Activated naive CD4-positive, alpha-beta T cell treated with anti-CD3 and anti-CD28 coated beads, Interleukin-2, amount 50 U/mL, for 16 hours (primary cell): ENCODE measurements at places on chromosomes 12 and 14.

- no peak for DNase-seq
These were observed 9.1 kb upstream of the NR1H4 start for GRCh38 chr12:100464529-100464928.

- DNase-seq = no peak
These were observed 28.6 kb downstream of the PACS2 start for GRCh38 chr14:105343194-105343593.

GRCh38 chr14:60188115-60188514 lies 22.9 kb upstream of the DHRS7 start:
- DNase-seq = no peak

- DNase-seq = no peak
These were observed 591.5 kb downstream of the TRHDE start for GRCh38 chr12:72863671-72864070.

- no peak for DNase-seq
These were observed 6.1 kb upstream of the NUAK1 start for GRCh38 chr12:106144847-106145246.

DNA sequence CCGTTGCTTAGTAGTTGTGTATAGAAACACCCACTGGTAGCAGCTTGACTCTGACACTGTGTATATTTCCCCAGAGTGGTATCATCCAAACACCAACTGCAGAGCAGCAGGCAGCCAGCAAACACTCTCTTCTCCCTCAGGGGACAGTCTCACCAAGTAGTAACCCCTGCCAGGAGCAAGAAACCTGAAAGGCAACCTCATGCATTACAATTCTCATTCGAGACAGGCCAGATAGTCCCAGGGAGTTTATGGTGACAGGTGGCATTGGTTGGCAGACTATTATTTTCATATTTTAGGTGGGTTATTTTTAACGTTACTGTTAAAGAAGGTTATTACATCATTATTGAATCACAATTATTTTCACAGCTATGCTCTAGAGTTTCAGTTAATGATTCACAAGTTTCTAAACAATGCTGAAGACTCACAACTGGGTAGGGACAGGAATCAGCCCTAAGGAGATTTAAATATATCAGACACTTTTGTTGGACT lies 222.8 kb downstream of the EGLN3 start:
- DNase-seq = no peak

DNA sequence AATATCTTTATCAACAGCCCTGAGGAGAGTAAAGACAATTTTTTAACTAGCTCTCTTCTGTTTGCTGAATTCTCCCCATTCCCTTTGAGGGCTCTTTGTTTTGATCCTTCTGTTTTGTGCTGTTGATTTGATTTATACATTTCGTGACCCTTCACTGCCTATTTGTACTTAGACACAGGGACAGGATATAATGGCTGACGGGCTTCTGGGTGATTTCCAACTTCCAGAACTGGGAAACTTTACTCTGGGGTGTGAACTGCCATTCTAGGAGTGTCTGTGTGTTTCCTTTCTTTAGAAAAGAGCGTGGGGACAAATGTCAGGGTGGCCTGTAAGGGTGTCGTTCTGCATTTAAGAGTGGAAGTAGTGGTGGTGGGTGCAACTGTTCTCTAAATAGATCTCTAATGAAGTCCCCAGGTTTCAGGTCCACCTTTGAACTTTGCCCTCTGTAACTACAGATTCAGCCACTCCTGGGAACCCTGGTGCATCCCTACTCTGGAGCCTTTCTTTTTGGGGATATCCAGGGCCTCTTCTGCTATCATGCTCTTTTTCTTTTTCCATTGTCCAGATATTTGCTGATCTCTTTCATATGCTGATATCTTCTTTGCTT lies 22.3 kb upstream of the SSPN start:
- DNase-seq = no peak

- DNase-seq = no peak
These were observed 331.8 kb downstream of the ZFP36L1 start for GRCh38 chr14:68461086-68461485.

DNA sequence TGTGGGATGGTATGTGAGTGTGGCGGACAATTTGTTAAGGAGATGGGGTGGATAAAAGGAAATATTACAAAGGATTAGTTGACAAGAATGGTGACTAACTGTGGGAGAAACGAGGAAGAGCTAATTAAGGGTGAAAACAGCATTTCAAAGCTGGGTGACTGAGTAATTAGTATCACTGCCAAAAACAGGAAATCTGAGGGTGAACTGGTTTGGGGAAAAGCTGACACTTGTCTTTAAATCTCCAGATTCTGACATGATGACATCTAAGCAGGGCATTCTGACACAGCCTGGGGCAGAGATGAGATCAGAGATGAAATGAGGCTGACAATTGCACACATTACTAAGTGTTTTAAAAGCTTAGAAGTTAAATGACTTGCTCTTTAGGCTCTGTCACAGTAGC lies 42.4 kb upstream of the CCDC175 start:
- no peak for DNase-seq

GRCh38 chr12:86148071-86148470 lies 108.1 kb downstream of the MGAT4C start:
- DNase-seq = no peak

- DNase-seq = no peak
These were observed 8.2 kb upstream of the MIS18BP1 start for GRCh38 chr14:45261209-45261608.

- DNase-seq = no peak
These were observed 775.7 kb downstream of the SLC6A15 start for GRCh38 chr12:84136862-84137367.

GRCh38 chr14:98890556-98891340 lies 381.2 kb downstream of the BCL11B start:
- no peak for DNase-seq

DNA sequence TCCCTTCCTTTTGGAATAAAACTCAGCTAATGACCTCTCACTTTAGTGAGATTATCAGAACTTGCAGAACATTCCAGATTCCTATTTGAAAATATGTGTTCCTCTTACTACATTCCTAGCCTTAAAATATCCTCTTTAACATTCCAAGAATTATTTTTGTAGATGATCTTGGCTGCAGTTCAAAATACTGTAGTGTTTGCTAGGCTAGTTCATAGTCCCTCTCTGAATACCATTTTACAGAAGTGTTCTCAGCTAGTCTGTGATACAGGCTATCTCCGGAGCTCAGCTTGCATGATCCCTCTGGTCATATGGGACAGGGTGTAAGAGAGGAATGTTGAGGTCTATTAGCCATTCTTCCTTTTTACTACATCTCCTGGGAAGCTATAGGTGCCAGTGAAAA lies 17.6 kb upstream of the GPR33 start:
- DNase-seq = no peak

DNA sequence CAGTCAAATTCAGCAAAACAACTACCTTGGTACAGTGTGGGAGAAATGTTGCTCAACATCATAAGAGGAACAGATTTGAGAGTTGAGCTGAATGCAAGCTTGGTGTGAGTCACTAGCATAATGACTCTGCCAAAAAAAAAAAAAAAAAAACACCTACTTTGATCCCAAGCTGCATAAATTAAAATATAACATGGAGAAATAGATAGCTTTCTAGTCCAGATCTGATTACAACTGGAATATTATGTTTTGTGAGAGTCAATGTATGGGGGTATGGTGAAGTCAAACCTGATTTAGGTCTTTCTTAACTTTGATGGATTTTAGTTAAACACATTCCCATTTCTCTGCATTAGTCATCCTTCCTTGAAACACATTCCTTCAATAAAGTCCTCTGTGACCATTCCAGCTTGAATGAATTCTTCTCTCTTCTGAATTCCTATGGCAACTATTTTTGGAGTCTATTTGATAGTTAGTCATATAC lies 188.1 kb downstream of the SLC5A8 start:
- DNase-seq = no peak

DNA sequence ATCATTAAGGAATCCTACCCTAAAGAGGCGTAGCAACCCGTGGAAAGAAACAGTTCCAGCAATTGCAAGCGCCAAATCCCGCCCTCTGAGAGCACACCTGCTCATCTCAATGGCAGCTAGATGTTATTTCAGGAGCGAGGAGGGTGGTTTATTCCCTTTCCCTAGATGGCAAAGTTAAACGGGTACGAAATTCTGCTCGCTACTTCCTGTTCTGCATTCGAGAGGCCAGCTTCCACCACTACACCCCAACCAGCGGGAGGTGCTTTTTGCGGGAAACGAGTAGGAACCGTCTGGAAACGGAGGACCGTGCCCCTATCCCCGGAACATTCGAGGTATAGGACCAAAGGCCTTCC lies 536 bp downstream of the VPS29 start:
- DNase-seq = no peak

- DNase-seq = no peak
These were observed 44.6 kb upstream of the GCH1 start for GRCh38 chr14:54947230-54947629.

DNA sequence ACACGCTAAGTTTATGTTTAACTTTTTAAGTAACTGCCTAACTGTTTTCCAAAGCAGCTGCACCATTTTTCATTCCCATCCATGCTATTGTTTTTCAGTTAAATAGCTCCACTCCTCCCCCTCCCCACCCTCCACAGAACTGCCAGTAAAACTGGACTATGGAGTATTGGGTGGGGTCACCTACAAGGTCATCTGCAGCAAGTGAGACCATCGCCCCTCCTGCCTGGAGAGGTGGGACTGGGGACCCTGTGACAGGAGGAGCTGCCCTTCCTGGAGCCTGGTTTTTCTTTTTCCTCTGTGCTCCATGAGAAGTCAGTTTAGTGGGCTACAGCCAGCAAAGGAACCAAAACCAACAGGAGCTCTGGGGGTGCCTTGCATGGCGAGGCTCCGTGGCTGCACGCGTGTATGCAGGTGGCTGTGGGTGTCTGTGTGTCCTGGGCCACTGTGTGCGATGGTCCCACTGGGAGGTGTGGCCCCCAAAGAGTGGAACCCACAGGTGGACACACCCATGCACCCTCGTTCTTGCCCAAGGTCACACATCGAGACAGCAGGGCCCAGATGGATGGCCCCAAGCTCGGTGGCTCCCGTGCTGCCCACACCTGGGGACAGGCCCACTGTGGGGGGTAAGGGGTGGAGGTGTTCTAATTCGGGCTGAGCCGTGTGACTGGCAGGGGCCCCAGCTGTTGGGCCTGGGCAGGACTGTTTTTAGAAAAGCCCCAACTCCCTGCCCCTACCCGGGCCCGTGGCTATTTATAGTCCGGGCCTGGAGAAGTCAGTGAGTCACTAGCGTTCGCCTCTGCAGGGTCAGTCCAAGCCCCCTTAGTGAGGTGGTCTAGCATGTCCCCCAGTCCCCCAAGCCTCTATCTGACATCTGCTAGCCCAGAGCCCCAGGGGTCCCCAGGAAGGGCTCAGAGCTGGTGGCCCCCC lies 2.3 kb upstream of the ADSS1 start:
- DNase-seq = no peak

DNA sequence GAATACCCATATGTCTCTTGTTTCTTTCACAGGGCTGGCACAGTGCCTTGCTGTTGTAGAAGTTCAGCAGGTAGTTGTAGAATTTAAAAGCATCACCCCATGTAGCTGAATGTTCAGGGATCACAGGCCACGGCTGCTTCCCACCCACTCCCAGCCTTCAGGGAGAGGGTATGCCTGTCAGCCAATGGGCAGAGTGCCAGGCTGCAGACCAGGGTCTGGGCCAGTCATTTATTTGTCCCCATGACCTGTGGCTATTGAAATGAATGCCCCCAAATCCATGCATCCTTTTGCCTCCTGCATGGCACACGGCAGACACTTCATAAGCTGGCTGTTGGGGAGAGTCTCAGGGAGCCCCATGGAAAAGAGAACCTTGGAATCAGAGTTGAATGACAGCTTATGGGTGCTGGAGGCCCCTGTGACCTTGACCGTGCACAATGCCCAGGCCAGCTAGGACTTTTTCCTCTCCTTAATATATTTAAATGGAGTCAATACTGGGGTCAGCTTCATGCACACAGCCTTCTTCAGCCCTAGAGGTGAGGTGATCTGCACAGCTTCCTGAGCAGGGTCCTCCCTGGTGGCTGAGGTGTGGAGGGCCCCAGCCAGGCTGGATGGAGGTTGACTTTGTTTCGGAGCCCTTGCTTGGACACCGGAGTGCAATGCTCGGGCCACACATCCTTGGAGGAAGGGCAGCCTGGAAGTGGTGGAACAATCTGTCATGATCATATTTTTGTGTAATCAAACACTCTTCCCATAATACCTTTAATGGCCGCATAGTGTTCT lies 45.3 kb downstream of the PRMT8 start:
- no peak for DNase-seq

GRCh38 chr12:120359128-120359527 lies 9.8 kb downstream of the MSI1 start:
- no peak for DNase-seq

DNA sequence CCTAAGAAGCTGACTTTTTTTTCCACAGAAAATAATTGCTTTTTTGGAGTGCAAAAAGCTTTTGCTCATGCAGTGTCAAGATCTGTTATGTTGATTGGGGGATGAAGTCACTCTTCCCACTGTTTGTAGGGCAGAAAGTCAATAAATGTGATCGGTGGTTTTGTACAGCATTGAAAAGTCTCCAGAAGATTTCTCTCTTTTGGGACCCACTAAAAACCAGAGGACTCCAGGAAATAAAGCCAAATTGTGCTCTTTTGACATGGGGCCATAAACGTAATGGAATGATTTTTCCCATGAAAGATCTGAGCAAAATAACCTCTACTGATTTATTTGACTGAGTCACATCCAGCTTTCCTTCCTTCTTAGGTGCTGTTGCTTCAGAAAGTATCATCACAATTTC lies 122.5 kb downstream of the SNAPC1 start:
- no peak for DNase-seq

DNA sequence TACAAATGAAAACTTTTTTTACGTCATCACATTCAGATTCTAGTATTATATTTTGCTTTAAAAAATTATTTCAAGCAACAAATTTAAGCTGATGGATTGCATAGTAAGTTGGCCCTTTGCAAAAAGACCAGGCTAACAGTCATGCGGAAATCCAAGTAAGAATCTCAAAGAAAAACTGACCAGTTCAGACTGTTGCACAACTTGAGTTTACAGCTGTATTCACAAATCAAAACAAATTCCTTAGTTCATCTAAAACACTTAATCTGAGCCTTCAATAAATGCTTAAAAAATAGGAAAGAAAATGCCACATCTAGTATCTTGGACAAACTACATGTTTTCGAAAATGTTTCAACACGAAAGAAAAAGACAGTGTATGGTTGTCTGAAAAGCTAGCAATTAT lies 847 bp downstream of the CCDC59 start:
- DNase-seq = no peak

DNA sequence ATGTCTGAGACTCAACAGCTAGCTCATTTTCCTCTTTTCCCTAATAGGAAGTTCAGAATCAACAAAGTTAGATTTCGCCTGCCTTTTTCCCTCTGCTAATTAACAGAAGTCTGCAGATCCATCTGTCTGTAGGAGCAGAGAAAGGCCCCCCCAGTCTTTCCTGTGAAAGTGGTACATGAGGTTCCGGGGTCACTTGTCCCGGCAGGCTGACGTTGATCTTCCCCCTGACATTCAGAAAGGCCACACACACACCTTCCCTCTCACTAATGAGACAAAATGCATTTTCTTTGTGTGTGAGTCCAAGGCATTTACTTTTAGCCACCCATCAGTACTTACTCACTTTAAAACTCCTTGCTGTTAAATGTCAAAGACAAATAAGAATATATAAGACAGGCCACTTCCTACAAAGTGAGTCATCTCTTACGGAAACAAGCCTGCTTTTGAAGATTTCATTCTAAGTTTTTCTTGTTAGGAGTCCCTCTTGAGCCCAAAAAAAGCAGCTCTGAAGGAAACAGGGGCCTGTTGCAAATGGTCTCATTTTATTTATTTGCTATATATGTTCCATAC lies 138.7 kb downstream of the TTC7B start:
- no peak for DNase-seq

GRCh38 chr12:10749700-10750384 lies 26.7 kb upstream of the YBX3 start:
- DNase-seq = peak; percentile 65
